Temporal lobe (tissue), 4 donors: ENCODE measurements at places on chromosomes 13 and 19. TPM values are rescaled to one million over a fixed set of nuclear protein-coding genes. Genes with fewer than 3 reads are reported as not detected.

CEACAM19 gene
- total RNA-seq = 1.7 TPM

HSD17B14 gene
- total RNA-seq = 1.7 TPM

CABP5 gene
- total RNA-seq = not detected

MAMSTR gene
- 0.74 TPM for total RNA-seq
